ENCODE measurements at places on chromosomes 11 and 22.

DNA sequence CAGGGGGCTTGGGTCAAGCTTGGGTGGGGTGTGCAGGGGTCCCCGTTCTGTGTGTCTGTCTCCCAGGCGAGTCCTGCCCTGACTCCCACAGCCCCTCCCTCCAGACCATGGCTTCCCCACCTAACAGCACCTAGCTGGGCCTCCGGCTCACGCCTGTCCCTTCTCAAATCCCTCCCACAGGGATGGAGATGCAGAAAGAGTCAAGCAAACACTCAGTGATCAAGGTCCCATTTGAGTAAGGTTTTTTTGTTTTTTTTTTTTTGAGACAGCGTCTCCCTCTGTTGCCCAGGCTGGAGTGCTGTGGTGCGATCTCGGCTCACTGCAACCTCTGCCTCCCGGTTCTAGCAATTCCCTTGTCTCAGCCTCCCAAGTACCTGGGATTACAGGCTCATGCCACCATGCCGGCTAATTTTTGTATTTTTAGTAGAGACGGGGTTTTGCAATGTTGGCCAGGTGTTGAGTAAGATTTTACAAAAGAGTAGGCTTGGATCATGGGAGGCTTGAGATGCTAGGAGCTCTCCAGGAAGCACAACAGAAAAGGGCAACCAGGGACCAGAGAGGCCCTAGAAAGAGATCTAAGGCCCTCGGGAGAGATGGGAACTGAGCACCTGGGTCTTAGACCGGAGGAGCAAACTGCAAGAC is 5.7 kb downstream of the APOBEC3D start:
- DNase-seq, result no peak

- no peak for DNase-seq
These were observed 808.9 kb upstream of the LUZP2 start for GRCh38 chr11:23687991-23688390.

GRCh38 chr11:72763823-72764222 is 11.6 kb upstream of the ARAP1 start:
- no peak for DNase-seq

DNA sequence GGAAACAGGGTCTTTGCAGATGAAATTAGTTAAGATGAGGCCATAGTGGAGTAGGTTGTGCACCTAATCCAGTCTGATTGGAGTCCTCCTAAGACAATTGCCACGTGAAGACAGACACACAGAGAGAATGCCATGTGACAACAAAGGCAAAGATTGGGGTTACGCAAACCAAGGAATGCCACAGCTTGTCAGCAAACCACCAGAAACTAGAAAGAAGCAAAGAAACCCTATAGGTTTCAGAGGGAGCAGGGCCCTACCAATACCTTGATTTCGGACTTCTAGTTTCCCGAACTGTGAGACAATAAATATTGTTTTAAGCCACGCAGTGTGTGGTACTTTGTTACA is 8.2 kb upstream of the LAYN start:
- DNase-seq, result no peak

- DNase-seq, result no peak
These were observed 26.6 kb downstream of the SC5D start for GRCh38 chr11:121318848-121319834.

DNA sequence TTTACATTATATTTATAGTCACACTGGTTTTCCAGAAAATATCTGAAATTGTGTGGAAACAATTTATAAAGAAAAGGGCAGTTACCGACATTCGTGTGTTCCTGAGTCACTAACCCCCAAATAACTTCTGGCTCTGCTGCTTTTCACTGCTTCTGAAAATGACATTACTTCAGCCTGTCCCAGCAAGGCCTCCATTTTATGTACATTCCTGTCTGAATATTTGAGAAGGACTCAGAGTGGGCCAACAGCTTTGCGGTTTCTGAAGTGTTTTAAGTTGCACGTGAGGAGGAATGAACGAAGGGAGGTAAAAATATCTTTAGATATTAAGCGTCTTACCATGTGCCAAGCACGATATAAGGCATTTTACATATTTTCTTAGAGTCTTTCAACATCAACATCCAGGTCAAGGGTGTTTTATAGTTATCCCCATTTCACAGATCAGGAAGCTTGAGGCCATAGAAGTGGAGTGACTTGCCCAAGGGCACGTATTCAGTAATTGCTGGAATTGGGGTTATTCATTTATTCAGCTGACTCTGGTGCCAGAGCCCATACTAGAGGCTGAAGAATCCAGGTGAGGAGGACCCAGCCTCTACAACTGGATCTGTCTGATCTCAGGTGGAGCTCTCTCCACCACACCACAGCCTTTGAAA is 30.8 kb upstream of the WNT11 start:
- no peak for DNase-seq

- no peak for DNase-seq
These were observed 487.9 kb upstream of the LRRC4C start for GRCh38 chr11:41947392-41947791.

- no peak for DNase-seq
These were observed 327.0 kb upstream of the PLET1 start for GRCh38 chr11:112587664-112588063.

DNA sequence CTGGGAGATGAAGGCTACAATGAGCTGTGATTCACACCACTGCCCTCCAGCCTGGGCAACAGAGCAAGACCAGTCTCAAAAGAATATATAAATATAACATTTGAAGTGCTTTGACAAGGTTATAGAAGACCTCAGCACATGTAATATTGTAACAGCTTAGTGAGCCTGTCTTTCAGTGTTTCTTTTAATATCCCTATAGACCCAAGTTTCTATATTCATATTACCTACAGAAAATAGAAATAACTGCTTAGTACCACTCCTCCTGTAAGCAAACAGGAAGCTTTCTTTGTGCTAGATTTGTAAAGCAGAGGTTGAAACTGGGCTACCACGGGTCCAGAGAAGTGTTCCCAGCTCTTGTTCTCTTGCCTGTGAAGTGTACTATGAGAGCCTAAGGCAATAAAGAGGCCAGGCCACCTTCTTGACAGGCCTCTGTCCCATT is 68.2 kb downstream of the PPP2R1B start:
- no peak for DNase-seq

- DNase-seq, result no peak
These were observed 11.9 kb downstream of the TMEM121B start for GRCh38 chr22:17109113-17109865.

DNA sequence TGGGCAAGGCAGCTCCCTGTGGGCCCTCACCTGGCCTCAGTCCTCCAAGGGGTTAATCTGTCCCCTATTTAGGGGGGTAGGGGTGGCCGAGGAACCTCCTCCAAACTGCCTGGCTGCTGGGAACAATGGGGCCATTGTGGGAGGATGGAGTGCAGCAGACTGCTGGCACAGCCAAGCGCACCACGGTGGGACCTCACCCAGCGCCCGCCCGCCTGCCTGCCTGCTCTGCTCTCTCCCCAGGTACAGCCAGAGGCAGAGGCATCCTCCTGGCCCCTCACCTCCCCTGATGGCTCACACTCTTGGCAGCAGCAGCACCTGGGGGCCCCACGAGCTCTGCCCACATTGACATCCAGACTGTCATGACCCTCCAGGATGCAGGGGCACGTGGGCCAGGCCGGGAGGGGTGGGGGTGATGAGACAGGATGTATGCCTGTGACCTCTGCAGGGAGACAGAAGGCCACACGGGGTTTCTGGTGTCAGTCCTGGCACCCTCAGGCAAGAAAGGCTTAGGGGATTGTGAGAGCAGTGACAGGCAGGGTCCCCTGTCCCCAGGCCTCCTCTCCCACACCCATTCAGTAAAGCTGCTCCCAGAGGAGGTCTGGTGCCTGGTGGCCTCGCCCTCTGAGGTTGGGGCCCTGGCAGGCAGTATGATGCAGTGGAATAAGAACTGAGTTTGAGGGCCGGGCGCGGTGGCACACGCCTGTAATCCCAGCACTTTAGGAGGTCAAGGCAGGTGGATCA is 11.4 kb downstream of the BCL9L start:
- DNase-seq, result peak; percentile 68

DNA sequence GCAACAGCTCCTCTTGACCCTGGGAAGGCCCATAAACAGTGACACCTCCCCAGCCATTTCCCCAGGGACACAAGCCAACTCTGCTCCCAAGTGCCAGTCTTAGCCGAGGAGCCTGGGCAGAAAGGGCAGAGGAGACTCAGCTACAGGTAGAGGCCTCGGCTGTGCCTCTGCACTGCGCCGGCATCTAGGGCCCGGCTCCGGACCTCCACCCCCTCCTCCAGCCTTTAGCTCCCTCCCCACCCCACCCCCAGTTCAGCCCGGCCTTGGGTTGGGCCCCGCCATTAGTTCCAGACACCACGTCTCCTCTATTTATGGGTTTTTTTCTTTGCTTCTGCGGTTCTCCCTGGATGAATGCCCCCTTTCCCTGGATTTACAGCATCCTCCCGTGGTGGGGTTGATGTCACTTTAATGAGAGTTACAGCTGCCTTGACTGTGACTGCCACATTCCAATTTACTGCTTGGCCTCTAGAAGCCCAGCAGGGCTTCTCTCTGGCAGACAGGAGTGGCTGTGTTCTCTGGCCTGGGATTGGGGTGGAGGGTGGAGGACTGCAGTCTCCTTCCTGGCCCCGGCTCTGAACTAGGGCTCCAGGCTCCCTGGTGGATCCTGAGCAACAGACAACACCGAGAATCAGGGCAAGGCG is 13.5 kb upstream of the OAF start:
- no peak for DNase-seq

DNA sequence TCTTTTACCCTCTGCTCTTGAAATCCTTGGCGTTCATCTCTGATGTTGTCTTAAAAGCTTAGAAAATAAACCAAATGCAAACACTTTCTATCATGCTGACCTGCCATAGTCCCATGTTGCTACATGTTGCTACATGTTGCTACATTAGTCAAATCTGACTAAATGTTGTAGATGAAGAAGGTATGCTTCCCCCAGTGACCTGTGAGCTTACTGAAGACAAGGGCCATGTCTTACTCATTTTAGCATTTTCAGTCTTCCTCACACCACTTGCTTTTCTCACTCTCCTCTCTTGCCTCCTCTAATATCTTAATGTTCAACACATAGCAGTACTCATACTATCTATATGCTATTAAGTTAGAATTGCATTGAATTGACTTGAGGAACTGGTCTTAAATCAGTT is 346.4 kb upstream of the MTNR1B start:
- no peak for DNase-seq

- DNase-seq, result no peak
These were observed 14.5 kb downstream of the AQP11 start for GRCh38 chr11:77604281-77604680.

- no peak for DNase-seq
These were observed 526.1 kb downstream of the MIAT start for GRCh38 chr22:27183474-27183873.

DNA sequence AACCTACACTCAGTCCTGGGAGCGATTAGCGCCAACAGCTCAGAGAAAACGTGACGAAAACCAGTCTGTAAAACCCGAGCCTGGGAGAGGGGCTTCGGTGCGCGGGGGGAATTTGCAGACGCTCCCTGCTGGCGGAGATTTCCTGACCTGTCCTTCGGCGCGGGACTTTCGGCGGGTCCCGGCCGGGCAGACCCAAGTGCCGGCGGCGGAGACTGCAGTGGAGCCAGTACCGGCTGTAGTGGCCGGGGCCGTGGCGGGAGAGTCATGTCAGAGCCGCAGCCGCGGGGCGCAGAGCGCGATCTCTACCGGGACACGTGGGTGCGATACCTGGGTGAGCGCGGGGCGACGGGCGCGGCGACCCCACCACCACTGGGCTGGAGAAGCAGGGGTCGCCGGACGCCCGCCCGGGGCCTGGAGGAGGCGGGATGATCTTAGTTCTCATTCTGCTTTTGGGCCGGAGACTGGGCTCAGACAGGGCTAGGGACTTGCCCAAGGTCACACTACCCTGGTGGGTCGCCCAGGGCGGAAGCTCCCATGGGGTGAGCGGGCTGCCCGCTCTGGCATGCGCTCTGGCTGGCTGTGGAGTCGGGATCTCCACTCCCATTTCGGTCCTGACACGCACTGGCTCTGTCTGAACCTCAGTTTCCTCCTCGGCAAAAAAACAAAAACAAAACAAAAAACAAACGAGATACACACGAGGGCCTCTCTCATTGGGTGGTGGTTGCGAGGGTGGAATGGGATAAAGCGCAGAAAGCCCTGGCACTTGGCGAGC is at the start of gene MTFP1:
Gene MTFP1 (plus strand): TSS at position 153 of the 772 bp plus-strand sequence. CDS start 112 bp downstream, at position 265.
- DNase-seq, result peak; percentile 18

- DNase-seq, result peak; percentile 6
These were observed 866 bp downstream of the EXPH5 start for GRCh38 chr11:108592591-108593213.

All from activated naive CD4-positive, alpha-beta T cell (primary cell).